ENCODE measurements at places on chromosomes 5 and 9.

DNA sequence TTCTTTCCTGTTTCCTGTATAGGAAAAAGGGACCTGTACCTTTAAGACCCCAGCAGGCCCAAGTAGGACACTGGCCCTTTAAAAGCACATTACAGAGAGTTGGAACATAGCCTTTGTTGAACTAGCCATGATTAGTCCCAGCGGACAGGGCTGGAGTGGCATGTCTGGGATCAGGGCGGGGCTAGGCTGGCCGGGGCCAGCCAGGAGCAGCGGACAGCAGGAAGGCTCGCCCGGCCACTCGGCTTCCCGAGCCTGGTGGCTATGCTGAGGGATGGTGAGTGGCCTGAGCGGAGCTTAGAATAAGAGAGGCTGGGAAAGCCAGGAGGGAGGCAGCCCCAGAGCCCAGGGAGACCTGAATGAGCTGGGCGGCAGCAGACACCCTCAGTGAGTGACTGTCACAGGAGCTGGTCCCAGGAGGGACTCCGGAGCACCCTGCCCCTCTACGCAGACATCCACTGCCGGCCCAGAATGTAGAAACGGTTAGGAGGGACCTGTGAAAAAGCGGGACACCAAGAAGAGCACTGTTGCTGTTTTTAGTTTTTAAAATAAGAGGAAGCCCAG lies 92.1 kb downstream of the DAB2IP start:
- DNase-seq = no peak

GRCh38 chr5:149804478-149805450 lies 74.7 kb downstream of the PPARGC1B start:
- DNase-seq = no peak

DNA sequence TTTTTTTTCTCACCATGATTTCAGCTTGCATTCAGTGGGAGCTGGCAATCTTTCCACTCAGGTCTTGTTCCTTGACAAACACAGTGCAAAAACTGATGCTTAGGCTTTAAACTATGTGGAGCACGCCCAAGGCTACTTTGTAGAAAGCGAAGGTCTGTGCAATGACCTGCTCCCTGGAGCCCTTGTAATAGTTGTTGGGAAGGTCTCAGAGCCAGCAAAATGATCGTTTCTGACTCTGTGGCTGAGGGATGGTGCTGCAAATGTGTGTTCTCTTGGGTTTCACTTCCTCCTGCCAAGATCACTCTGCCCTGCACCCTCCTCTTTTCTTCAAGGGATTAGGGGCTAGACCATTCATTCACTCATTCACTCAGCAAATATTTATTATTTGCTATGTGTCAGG lies 249.7 kb upstream of the MAP3K1 start:
- no peak for DNase-seq

- no peak for DNase-seq
Measured at GRCh38 chr5:8410618-8411017, 541.7 kb downstream of the MTRR start.

GRCh38 chr5:143314659-143315058 lies 88.8 kb downstream of the NR3C1 start:
- DNase-seq = peak; percentile 22

GRCh38 chr5:55172051-55172899 lies 702 bp downstream of the CDC20B start:
- DNase-seq = peak; percentile 91
